Foreskin keratinocyte (primary cell): ENCODE measurements at places on chromosomes 3 and 15.

DNA sequence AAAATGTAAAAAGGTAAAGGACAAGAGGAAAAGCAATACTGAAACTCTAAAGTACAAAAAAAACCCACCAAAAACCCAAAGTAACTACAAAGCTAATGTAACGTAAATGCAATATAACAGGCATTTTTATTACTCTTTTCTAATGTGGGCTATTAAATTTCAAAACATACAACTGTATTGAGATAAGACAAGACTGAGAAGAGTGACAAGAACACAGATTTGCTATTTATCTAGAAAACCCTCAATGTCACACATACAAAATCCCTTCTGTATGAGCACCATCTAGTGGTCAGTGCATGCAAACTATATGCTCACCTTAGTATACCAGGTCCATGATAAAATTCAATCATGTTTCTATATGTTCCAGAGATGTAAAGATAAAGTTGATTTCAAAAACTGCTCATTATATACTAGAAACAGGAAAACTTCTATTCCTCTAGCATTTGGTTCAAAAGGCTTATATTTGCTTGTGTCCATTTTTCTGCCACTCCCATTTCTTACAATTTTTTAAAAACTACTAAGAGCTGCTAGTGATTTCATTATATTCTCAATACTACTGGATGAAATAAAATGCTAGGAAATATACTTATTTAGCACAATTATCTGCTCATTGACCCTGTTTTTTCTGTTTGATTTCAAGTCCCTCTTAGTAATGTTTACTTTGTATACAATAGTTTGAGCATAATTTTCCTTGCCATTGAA is 111.4 kb downstream of the DLG1 start:
- peak; percentile 38 for DNase-seq

DNA sequence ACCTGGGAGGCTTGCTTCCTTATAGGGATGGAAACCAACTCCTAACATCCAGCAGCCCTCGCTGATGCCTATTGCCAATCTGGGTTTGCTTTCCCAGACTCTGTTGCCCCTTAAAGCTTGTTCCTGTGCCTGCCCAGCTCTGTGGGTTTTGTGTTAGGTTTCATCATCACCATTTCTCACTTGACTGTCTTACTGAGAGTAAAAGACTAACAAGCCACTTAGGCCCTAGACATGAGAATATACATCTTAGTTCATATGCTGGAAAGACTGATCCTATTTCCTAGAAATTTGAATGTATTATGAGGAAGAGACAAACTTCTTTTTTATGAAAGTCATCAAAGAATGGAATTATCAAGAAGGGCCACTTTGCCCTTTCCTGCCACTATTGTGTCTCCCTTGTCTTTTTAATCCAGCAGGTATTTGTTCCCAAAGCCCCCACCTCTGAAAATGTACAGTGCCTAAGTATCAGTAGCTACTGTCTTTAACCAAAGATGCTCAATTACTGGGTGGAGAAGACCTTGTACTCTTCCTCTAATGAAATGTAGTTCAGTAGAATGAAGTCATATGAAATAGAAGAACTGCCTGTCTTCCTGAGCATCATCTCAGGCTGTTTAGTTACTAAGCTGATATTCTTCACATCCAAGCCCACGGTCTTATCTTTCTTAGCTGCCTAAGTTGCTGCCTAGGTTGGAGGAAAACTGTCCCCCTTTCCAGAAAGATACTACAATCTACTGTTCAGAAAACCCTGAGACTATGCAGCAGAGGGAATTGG is 59.8 kb upstream of the ZPLD1 start:
- no peak for DNase-seq

DNA sequence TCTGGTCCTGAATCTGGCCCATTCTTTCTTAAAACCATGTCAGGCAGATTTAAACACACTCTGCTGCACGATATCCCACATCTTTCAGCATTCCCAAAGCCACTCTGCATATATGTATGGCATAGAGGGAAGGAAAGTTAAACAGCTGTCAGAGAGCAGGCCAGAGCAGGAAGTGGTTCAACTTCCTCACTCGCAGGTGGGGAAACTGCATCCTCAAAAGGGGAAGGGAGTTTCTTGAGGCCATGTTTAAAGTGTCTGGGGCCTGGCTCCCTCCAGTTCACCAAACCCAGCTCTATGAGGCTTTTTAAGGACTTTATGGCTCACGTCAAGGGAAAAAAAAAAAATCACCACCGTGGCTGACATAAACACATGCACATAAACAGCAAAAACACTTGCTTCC is 123.1 kb downstream of the OPA1 start:
- no peak for DNase-seq

DNA sequence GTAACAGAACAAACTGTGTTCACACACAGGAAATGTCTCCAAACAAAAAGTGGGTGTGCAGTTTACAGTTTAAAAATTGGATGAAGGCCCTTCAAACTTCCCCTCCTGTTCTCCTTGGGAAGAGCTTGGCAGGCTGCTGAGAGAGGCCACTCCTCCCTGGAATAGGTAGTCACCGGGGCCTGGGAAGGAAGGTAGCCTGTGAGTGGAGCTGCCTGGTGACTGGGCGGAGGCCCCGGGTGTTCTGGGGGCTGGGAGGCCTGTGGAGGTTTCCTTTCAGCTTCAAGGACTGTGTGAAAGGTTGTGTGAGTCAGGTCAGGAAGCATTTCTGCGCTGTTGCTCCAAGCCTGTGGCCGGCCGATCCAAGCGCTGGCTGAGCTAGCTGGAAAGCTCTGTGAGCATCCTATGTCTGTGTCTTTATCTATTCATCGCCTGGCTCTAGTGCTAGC is 14.1 kb downstream of the SLCO3A1 start:
- peak; percentile 98 for DNase-seq

- DNase-seq: no peak
These were observed 35.2 kb downstream of the ITPR1 start for GRCh38 chr3:4528320-4528719.
